ENCODE measurements at places on chromosomes 6 and 20.
A peak's percentile ranks its signal among the peaks of the same experiment; 100 is the strongest.

- DNase-seq: no peak
Measured at GRCh38 chr20:38418509-38419204, 16.5 kb downstream of the SNHG17 start.

- no peak for DNase-seq
Measured at GRCh38 chr6:168345266-168345665, 25.7 kb upstream of the DACT2 start.

- peak; percentile 39 for DNase-seq
Measured at GRCh38 chr20:44780226-44780625, 30.1 kb downstream of the RIMS4 start.

DNA sequence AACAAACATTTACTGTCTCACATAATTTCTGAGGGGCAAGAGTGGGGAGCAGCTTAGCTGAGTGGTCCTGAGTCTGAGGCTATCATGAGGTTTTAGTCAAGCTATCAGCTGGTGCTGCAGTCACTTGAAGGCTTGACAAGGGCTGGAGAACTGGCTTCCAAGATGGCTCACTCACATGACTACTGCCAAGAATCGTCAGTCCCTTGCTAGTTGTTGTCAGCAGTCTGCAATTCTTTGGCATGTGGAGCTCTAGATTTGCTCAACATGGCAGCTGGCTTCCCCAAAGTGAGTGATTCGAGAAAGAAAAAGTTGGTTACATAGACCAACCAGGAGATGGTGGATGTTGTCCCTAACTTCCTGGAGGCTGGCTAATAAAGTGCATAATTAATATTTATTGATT, 2.8 kb upstream of the LRRC1 start:
- DNase-seq: no peak

DNA sequence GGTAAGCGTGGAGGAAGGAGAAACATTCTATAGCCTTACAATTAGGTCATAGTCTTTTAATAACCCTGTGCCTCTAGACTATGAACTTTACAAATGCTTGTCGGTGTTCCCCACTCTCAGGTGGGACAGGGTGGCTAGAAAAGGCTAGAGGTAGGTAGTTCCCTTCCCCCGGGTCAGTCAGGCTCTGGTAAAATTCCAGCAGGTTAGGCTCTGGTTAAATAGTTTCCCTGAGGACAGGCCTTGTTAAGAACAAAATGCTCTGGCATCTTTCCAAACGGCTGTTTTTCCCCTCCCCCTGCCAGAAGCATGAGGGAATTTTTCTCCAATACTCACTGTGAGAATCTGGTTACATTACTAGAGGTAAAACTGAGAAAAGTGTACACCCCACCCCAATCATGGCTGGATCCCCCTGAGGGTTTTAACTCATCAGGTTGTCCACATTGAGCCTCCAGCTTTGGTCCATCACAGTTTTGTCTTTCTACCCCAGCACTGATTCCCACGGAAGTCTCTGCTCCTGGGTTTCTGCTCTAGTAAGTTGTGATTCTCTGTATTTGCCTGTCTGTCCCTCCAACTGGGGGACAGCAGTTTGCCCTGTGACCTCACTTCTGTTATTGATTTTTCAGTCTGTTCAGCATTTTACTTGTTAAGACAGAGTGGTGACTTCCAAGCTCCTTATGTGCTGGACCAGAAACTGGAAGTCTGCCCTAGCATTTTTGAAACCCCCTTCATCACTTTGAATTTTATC, 84.7 kb upstream of the ADGRF1 start:
- no peak for DNase-seq

DNA sequence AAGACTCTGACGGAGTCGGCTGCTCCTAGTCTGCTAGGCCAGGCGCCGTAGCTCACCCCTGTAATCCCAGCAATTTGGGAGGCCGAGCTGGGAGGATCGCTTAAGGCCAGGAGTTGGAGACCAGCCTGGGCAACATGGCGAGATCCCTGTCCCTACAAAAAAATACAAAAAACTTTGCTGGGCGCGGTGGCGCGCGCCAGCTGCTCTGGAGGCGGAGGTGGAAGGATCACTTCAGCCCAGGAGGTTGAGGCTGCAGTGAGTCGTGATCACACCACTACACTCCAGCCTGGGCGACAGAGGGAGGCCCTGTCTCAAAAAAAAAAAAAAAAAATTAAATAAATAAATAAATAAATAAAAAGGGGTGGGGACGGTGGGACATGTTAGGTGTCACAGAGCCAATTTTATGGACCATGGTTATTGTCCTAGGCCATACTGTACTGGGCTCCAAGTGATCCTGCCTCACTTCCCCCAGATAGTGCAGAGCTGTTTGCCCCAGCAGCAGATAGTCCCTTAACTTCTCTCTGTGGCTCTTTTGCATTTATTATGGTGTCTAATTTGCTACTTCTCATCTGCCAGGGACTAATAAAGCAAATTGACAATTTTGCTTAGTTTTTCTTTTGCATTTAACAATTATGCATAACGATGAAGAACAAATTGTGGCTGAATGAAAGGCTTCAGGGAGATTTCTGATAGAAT, 5.2 kb downstream of the PI16 start:
- DNase-seq: no peak

GRCh38 chr6:157358287-157358686, 22.7 kb upstream of the ZDHHC14 start:
- no peak for DNase-seq

DNA sequence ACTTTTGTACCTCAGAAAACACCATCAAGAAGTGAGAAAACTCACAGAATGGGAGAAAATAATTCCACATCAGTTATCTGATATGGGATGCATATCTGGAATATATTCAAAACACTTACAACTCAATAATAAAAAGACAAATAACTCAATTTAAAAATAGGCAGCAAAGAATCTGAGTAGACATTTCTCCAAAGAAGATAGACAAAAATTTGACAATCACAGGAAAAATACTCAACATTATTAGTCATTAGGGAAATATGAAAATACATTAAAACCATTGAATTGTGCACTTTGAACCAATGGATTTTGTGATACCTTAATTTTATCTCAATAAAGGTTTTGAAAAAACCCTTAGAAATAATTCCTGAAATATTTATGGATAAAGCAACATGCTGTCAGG, 36.9 kb upstream of the STMND1 start:
- no peak for DNase-seq

GRCh38 chr6:146594495-146594894, 4.3 kb upstream of the ADGB start:
- peak; percentile 69 for DNase-seq

DNA sequence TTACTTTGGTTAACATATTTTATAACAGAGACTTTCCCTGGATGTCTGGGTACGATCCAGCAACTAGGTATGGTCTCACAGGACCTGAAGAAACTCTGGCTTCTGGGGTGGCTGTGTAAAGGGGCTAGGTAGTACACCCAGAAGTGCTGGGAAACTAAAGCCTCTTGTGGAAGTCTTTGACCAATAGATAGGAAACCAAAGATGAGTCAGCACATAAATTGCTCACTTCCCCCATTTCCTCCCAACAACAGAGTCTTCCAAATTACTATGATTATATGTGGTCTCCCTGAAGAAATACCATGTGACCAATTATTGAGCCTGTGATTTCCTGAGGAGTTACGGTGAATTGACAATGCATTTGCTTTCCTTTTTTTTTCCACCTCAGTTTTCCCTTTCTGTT, 26.8 kb upstream of the TBX18 start:
- DNase-seq: no peak

- peak; percentile 69 for DNase-seq
Measured at GRCh38 chr6:151482290-151482689, 11.5 kb upstream of the CCDC170 start.

GRCh38 chr6:152893187-152893586, 89.7 kb downstream of the FBXO5 start:
- DNase-seq: no peak

GRCh38 chr6:150494241-150494640, 105.4 kb upstream of the PLEKHG1 start:
- DNase-seq: no peak
